ENCODE measurements at places on chromosomes 4 and X.

- no peak for DNase-seq
Measured at GRCh38 chr4:8053688-8054449, 104.7 kb downstream of the ABLIM2 start.

DNA sequence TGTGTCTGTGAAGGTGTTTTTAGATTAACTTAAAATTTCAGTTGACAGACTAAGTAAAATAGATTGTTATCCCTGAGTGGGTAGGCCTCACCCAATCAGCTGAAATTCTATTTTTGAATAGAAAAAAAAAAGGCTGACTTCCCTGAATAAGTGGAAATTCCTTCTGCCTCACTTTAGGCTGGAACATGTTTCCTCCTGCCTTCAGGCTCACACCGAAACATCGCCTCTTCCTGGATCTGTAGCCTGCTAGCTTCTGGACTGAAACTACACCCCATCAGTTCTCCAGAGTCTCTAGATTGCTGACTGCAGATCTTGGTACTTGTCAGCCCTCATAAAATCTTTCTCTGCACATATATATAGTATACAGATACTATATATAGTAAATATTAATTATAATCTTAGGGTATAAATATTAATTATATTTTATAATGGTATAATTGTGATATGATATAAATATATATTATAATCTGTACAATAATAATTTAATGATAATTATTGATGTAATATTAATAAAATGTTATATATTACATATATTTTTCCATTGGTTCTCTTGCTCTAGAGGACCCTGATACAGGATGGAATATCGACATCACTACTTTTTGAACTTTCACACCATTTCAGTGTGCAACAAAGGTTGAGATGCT is 13.7 kb upstream of the SLIT2 start:
- DNase-seq, result no peak

DNA sequence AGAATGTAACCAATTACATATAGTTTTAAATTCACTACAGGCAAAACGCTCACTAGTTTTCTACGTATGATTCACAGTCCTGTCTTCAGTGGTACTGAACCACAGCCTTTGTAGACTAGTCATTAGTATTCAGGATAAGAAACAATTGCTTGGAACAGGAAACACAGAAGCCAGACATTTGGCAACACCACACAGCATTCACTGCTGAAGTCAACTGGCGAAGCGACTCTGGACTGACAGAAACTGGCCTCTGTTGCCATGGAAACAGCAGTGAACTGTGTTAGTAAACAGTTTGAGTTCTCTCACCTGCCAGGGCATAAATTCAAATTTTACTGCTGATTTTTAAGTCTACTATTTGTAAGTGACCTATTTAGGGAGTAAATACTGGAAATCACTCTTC is 57.6 kb downstream of the MAPK10 start:
- peak; percentile 95 for DNase-seq

DNA sequence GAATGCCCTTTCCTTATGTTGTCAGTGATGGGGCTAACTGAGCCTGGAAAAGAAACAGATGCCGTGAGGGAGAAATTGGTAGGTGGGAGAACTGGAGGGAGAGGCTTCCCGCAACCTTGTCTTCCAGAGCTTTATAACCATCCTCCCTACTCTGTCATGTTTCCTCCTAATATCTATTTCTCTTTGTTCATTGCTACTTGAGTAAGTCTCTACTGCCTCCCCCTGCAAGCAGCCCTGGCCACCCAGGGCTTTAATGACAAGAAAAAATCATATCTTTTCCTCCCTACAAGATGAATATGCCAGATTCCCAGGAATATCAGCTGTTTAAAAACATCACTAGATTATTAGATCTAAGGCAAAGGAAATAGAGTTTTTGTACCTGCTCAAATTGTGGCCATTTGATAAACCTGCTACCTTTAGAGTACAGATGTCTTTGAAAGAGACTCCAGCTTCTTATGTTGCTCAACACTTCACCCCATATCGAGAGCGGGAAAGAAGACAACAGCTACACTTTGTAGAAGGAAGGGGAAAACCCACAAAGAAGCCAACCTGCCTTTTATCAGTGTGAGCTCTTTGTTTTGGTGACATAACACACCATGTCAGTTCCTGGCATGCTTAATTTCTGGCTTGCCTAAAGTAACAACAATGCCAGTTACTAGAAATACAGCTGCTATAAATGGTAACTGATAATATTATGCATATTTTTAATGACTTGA is 186.6 kb upstream of the LEF1 start:
- DNase-seq, result no peak

DNA sequence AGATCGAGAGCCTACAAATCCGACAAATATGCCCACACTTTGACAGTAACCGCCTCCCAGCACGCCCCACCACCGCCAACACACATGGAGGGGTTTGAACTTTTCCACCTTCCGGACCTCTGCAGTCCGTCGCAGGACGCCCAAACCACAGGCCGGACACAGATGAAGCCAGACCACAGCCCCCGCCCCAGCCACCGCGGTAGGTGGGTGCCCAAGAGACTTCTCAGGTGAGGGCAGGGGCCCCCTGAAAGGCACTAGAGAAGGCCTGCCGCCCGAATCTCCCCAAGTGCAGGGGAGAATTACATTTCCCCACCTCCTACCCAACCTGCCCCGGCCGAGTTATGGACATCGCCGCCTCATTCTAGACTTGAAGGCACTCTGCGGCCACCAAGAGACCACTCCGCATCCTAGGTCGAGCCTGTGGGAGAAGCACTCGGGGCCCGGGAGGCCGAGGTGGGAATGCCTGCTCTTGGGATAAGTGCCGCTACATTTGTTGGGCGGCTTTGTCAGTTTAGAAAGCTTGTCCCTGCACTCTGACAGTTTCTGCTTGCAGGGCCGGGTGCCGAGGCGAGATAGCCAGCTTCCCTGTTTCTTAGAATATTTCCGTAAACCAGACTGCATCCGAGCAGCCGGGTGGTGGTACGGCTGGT is 21.5 kb downstream of the HAND2 start:
- no peak for DNase-seq

- DNase-seq, result no peak
Measured at GRCh38 chrX:129593137-129593536, 53.1 kb downstream of the OCRL start.

DNA sequence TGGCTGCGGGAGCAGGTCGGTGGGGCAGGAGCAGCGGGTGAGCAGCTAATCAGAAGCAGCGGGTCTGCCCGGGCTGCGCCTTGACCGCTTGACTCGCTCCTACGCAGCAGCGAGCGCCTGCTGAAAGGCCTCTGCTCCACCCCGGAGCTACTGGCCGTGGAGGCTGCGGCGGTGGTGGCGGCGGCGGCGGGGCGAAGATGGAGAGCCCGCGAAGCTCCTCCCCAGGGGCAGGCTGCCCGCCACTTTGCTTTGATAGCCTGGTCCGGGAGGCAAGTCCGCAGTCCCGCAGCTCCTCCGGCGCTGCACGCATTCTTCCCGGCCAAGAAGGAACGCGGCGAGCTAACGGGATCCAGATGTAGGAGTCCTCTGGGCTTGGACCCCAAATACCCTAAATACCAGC is 36.7 kb downstream of the PJA1 start:
- DNase-seq, result no peak

DNA sequence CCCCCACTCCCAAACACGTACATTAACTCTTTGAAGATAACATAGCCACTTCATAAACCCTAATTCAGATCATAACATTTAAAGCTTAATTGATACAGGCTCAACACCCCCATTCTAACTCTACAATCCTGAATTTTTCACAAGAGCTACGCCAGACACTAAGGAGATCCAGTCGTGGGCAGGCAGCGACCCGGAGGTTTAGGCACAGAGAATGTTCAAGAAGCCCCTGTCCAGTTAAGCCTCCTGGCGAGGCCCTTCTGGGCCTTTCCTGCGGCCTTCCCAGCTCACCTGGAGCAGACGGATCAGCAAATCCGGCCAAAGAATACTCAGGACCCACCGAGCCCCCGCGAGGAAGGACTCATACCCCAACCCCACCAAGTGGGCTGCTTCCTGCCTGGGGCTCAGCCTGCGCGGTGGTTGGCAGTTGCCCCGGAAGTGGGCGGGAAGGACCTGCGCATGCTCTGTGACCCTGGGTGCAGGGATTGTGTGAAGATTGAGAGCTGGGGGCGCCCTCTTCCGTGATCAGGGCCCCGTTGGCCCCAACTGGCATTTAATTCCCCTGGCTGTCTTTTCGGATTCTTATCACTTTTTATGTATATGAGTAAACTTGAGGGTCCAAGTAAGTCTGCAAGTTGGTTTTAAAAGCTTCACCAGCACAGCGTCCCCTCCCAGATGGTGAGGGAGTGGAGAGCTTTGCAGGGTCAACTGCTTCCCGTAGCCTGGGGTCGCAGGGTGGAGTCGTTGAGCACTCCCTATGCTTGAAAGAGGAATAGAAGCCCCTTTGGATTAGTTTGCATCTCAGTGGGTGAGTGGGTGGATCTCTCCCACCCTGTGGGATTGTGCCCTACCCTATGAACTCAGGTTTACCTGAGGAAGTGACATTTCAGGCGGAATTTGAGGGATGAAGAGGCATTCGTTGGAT is at the start of gene TRIM61:
TSS of gene TRIM61 (minus strand) at position 415 of the 922 bp plus-strand sequence. CDS start 7,655 bp downstream, outside the sequence.
- no peak for DNase-seq

DNA sequence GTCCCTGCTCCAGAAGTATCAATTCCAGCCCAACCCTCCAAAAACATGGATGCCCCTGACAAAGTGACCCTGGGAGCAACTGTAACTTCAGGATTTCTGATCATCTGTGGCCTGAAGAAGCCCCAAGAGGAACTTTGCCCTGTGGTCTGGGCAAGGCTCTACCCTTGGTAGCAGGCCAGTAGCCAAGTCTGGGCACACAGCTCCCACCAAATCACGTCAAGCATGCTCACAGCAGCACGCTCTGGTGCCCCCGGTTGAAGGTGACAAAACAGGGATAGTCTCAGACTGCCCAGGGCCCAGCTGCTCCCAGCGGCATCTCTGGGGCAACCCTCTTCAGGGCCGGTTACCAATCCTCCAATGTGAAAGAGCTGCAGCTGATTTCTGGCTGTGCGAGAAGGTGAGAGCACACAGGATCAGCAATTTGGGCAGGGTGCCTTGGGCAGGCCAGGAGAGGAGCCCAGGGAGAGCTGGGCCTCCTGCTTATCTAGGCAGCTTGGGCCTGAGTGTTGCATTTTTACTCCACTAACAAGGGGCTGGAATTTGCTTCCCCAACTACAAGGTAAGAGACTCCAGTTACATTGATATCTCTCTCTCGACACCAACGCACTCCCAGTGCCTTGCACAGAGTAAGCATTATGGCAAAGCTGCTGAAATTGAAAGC is 418.1 kb downstream of the BCOR start:
- no peak for DNase-seq

- no peak for DNase-seq
Measured at GRCh38 chrX:37472836-37473235, 98.6 kb upstream of the LANCL3 start.

DNA sequence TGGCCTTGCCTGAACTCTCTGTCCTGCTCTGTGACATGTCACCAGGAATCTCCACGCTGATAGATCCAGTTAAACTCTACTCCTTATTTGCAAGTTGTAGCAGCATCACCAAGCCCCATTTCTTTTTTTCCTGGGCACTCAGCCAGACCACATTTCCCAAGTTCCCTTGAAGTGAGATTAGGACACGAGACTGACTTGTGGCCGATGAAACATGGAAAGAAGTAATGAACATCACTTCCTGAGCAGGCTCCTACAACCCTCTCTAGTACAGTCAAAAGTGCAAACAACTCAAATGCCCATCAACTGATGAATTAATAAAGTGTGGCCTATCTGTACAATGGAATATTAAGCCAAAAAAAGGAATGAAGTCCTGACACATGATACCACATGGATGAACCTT is 74.6 kb downstream of the MAP3K15 start:
- DNase-seq, result no peak

- DNase-seq, result no peak
Measured at GRCh38 chrX:106952988-106953387, 32.8 kb downstream of the CLDN2 start.

DNA sequence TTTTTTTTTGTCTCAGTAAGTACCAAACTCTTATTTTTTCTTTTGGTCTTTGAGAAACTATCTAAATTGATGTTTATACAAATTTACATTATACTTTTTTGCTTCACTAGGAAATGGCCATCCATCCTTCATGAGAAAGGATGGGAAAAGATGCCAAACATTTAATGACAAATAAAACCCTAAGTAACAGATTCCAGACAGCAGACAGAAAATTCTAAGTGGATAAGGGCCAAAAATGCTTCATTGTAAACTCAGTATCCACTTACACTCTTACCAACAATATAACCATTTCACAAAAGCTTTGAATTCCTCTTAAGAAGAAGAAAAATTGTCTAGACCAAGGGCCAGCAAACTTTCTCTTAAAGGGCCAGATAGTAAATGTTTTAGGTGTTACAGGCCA is 3.5 kb downstream of the GUCY1B1 start:
- no peak for DNase-seq

DNA sequence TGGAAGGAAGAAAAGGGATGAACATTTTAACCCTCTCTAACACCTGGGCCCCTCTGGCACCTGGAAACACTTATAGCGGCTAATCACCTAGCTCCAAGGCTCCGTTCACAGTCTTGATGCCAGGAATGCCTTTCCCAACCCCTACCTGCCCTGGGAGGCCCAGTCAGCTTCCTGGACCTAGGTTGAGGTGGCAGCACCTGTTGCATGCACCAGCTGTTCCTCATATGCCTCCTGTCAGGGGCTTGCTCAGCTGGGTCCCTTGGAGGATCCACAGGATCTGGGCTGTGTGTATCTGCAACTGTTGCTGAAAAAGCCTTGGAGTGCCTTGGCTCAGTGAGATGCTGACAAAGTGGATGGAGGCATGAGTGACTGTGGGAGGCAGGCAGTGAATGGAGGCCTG is 4.4 kb downstream of the CFP start:
- no peak for DNase-seq

DNA sequence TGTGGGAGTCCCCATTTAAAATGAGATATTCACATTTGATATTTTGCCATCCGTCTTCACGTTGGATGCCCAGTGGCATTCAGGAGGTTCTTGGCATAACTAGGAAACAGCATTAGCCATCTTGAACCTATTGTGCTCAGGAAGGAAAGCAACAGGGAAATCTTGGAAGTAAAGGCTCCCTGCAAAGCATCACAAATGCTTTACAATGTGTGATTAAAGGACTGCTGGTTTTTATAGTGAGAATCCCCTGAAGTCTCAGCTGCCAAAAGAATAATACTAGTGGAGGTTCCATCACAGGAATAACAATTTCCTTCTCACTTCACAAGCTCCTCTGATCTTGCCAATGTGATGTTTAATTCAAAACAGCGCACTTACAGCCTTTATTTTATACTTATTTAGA is 49.7 kb upstream of the NPNT start:
- no peak for DNase-seq

DNA sequence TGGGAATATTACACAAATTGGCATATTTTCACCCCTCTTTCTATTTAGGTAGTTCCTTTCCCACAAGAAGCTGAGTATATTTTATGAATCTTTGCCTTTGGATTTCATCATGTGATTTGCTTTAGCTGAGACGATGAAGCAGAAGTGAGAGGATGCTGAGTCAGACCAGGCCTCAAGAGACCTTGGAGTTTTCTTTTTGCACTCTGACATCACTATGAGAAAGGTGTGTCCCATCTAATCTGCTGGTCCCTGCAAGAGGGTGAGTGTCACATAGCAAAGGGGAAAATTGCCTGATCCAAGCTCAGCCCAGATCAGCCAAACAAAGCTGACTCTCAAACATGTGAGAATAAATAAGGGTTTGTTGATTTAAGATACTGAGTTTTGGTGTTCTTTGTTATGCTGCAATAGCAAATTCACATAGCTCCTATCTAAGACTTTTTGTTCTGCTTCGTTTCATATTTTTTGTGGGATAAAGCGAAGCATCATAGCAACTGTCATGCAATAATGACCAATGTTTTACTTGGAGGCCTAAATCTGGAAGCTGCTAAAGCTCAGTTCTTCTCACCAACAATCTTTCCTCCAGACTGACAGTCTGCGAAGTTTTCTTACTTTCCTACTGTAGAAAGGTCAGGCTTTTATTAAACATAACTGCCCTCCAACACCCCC is 176.9 kb downstream of the PDHA2 start:
- DNase-seq, result no peak

Data from NCI-H2029 (cell line).